Activated CD4-positive, alpha-beta T cell treated with anti-CD3 and anti-CD28 coated beads for 36 hours (primary cell): ENCODE measurements at places on chromosomes 11 and 22.

- no peak for DNase-seq
These were observed 906 bp downstream of the ARSA start for GRCh38 chr22:50626850-50627641.

DNA sequence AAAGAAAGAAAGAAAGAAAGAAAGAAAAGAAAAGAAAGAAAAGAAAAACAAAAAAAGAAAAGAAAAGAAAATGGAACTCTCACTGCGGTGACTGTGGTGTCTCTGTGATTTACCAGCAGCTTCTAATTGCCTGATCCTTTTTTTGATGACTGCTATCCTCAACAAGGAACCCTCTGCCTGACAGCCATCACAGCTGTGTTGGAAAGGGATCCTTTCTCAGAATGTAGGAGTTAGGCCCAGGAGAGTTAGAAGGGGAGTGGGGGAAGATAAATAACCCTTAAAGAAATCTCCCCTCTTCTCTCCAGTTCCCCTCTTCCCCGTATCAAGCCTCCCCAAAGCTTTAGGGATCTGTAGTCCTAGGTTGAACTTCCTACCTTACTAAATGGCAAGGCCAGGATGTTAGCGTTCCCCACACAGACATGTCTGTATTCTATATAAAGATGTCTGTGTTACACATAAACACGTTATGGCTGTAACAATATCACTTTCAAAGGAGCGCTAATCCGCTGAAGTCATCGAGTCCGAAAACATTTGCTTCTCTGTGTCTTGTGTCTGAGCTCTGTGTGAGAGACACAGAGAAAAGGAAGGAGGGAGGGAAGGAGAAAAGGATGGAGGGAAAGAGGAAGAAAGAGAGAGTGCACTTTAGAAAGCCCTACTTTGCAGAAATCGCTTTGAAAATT lies 26.8 kb upstream of the WT1 start:
- no peak for DNase-seq

- DNase-seq = no peak
These were observed 2.7 kb upstream of the LDHAL6A start for GRCh38 chr11:18452927-18453326.

GRCh38 chr22:35642305-35642741 lies 5.9 kb upstream of the APOL6 start:
- DNase-seq = no peak

DNA sequence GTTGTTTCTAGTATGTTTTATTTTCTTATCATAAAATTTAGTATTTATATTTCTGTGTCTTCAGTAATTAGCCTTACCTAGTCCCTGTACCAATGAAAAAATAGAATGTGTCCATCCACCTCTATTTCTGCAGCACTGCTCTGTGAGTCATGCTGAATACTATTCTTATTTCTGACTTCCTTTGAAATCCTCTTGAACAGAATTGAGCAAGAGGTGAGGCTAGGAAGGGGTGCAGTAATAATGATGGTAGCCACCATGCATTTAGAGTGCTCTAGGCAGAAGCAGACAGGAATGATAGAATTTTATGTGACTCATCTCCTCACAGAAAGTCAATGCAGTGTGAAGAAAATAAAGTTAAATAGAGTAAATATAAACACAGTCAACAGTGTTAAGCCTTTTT lies 60.0 kb downstream of the OR10A6 start:
- no peak for DNase-seq

- no peak for DNase-seq
These were observed 1.2 kb downstream of the NDUFC2 start for GRCh38 chr11:78078218-78079167.

- no peak for DNase-seq
These were observed 692 bp upstream of the MOB2 start for GRCh38 chr11:1487091-1487850.

DNA sequence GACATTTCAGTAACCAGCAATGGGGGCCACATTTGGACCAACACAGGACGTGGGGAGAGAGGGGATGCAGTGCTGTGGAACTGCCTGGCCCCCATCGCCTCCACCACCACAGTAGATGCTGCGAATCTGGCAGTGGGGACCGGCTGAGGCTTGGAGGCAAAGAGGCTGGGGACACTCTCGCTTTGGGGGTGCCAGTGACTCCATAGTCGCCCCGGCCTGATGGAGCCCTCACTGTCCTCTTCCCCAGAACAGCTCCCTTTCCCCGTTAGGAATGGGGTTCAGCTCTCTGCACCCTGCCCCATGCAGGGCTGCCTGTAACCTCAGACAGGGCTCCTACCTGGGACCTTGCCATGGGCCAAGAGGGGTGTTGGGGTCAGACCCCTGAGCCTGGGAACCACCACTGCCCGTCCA lies 1.8 kb upstream of the MUC2 start:
- DNase-seq = no peak

DNA sequence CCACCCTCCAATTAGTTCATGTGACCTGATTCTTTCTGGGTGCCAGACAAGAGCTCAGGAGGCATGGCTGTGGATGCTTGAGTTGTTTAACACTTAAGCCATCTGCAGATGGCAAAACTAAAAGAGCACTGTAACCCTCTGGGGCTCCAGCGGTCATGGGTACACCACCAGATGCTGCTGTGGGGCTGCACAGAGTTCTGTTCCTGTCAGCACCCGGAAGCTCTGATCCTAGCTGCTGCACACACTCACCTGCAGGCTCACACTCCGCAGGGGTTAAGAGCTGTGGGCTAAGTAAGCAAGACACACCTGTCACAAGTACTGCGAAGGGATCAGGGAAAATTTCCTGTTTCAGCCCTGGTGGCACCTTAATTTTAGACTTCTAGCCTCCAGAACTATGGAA lies 307.8 kb downstream of the C11orf87 start:
- no peak for DNase-seq

DNA sequence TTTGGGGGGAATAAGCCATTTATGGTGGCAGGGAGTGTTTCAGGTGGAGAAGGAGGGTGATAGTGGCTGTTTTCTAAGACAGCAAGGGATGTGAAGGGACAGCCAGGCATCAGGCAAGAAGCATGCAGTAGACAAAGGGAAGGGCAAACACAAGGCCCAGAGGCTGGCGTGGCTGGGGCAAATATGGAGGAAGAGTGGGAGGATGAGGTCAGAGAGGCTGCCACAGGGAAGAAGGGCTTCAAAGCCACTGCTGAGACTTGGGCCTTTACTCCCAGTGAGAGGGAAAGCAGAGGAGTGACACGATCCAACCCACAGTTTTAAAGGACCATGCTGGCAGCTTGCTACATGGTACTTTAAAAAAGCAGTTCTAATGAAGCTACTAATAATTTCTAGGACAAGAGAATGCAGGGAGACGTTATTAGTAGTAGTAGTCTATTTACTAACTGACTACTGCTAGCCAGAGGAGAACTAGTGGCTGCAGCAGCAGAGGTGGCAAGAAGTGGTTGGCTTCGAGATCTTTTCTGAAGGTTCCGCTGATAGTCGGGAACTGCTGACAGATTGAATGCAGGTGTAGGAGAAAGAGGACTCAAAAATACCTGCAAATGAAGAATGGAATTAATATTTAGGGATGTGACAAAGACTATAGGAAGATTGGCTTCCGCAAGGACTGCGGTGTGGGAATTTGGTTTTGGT lies 13.7 kb downstream of the KMT5B start:
- no peak for DNase-seq

GRCh38 chr11:28763876-28764275 lies 655.7 kb downstream of the METTL15 start:
- no peak for DNase-seq
